NCI-H226 (cell line): ENCODE measurements at places on chromosomes 2 and 18.

- DNase-seq, result no peak
Measured at GRCh38 chr18:70284976-70285620, 3.7 kb upstream of the SOCS6 start.

DNA sequence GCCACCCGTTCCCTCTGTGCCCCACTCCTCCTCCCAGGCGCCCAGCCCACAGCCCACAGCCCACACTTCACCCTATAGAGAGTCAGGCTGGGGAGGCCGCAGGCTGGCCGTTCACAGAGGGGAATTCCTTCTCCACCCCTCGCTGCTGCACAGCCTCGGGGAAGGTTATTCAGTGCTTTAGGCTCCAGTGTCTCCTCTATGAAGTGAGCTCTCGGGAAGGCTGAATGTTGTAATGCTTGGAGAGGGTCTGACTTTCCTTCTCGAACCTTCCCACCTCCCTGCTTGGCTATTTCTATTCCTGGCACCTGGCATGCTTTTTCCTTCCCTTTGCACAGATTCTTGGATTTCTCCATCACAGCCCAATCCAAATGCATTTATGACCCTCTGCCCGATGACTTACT is 62.5 kb upstream of the SMAD7 start:
- peak; percentile 13 for DNase-seq

DNA sequence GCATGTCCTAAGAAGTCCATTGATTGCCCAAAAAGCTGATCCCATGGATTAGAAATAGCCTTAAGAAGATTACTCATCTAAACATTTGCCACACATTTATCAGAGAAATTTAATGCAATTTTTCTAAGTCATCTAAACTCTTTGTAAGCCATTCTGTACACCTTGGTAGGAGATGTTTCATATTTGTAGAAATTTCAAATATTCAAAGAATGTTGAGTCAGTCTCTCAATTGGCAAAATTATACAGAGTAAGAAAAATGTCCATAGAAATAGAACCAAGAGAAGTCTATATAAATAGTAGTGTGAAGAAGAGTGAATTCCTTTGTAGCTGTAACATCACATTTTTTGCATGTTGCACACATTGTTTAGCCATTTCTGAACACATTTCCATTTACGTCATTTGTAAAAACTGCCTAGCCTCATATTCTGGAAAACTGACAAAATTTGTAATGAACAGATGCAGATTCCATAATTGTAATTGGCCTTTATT is 128.6 kb downstream of the MSTN start:
- peak; percentile 89 for DNase-seq

DNA sequence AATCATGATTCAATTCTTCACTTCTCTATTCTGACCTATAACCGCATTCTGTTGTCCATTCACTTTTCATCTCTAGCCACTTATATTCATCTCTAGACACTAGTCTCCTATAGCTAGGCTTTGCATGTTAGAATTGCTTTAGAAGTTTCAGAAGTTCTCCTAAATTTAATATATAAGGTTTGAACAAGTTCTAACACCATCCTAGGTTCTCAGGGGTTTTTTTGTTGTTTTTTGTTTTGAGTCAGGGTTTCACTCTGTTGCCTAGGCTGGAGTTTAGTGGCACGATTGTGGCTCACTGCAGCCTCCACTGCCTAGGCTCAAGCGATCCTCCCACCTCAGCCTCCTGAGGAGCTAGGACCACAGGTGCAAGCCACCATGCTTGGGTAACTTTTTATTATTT is 19.9 kb downstream of the WDSUB1 start:
- DNase-seq, result no peak

DNA sequence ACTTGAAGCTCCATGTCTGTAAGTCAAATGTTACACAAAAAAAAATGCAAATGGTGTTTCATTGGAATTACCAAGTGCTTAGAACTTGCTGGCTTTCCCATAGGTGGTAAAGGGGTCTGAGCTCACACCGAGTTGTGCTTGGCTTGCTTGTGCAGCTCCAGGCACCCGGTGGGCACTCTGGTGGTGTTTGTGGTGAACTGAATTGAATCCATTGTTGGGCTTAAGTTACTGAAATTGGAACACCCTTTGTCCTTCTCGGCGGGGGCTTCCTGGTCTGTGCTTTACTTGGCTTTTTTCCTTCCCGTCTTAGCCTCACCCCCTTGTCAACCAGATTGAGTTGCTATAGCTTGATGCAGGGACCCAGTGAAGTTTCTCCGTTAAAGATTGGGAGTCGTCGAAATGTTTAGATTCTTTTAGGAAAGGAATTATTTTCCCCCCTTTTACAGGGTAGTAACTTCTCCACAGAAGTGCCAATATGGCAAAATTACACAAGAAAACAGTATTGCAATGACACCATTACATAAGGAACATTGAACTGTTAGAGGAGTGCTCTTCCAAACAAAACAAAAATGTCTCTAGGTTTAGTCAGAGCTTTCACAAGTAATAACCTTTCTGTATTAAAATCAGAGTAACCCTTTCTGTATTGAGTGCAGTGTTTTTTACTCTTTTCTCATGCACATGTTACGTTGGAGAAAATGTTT is 97.9 kb upstream of the IL1R2 start:
- no peak for DNase-seq

- DNase-seq, result no peak
Measured at GRCh38 chr2:52572469-52572894, 1195.1 kb upstream of the CHAC2 start.

GRCh38 chr18:27185025-27185763 is at the start of gene CHST9:
Gene CHST9, minus strand, starts transcription at chr18:27185308. Its CDS starts 42,499 bp downstream, at chr18:27142809.
- DNase-seq, result no peak

GRCh38 chr18:60870261-60871153 is 462.7 kb upstream of the CDH20 start:
- DNase-seq, result no peak

- DNase-seq, result no peak
Measured at GRCh38 chr2:11133238-11133935, 21.9 kb upstream of the SLC66A3 start.

- DNase-seq, result no peak
Measured at GRCh38 chr2:53863538-53864227, 3.9 kb upstream of the GPR75 start.

DNA sequence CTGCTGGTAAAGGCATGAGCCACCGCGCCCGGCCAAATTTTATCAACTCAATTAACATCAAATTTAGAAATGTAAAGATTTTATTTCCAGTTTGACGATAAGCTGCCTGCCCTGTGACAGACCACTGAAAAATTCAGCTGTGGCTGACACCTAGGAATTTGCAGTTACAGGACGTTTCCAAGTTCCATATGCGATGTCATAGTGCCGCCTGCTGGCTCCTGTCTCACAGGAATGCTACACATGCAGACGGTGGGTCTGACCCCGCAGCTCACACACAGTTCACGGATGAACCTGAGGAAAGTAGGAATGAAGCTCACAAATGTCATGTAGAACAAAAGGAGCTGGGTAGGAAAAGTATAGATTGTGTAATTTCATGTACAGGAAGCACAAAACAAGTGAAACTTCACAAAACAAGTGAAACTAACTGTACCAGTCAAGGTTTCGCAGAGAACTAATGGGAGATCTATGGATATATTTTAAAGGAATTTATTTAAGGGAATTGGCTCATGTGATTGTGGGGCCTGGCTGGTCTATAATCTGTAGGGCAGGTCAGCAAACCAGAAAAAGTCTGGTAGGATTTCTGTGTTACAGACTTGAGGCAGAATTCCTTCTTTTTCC is 13.2 kb upstream of the SEH1L start:
- DNase-seq, result peak; percentile 62

DNA sequence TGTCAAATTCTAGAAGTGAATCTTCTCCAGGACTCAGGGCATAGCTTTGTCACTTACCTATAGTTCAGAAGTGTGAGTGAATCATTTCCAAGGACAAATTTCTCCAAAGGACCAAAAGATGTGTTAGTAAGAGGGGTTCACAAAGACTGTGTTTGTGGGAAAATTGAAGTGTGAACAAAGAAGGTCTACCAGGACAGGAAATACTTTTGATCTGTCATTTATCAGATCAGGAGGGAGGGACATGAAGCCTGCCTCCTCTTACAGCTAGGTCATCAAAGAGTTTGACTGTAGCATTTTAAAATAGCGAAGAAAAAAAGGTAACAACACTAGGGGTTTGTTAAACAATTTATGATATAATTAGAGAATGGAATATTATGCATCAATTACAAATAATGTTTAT is 2.0 kb upstream of the CD28 start:
- no peak for DNase-seq

GRCh38 chr2:69095305-69095704 is 82.3 kb downstream of the ANTXR1 start:
- DNase-seq, result peak; percentile 66

DNA sequence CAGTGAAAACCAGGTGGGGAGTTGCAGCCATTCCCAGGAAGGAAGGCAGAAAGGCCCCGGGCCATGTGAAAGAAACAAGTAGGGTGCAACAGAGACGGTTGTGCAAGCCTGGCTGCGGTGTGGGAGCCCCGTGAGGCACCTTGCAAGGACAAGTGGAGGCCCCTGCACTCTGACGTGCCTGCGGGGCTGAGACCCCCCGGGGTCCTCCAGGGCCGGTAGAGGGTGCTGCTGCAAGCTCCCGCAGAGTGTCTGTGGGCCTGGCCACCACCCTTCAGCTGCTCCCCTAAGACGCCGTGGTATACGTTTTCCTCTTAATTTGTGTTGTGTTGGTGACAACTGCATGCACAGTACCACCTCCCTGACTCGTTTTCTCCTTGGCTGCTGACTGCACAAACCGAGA is 27.4 kb upstream of the MC5R start:
- DNase-seq, result no peak

DNA sequence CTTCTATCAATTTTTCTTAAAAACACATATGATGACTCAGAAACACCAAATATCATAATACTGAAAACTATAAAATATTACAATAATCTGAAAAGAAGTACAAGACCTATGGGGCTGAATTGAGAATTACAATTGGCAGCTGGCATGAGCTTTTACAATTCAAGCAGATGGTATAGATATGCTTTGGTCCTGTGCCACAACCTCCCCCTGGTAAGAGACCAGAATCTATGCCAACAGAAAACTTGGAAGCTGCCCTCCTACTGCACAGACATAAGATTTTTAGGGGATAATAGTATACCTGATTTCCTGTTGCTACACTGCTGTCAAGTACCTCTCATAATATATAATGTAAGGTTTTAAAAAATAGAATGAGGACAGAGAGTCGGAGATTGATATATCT is 46.8 kb upstream of the CDH7 start:
- DNase-seq, result no peak

- DNase-seq, result no peak
Measured at GRCh38 chr2:58939388-58939787, 698.3 kb upstream of the FANCL start.

GRCh38 chr2:10157293-10157692 is 34.8 kb downstream of the RRM2 start:
- peak; percentile 31 for DNase-seq

DNA sequence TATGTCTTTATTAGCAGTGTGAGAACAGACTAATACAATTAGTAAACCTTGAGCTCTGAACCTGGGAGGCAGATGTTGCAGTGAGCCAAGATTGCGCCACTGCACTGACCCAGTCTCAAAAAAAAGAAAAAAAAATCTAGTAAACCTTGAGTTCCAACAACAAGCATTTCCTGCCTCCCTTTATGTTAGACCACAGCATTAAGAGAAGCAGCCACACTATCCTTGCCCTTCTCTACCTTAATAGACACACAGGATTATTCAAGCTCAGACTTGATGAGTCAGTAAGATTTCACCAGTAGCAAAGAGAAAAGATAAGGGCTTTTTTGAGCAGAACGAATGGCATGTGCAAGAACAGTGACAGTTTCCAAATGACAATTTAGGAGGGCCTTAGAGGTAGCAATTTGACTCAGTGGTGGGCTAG is 18.0 kb upstream of the GLS start:
- DNase-seq, result peak; percentile 81

- no peak for DNase-seq
Measured at GRCh38 chr2:127233710-127234109, 13.6 kb upstream of the CYP27C1 start.

- no peak for DNase-seq
Measured at GRCh38 chr18:32446780-32447179, 23.9 kb downstream of the GAREM1 start.

GRCh38 chr2:134677856-134678756 is 40.7 kb downstream of the TMEM163 start:
- DNase-seq, result no peak

- no peak for DNase-seq
Measured at GRCh38 chr2:225559072-225559415, 159.5 kb downstream of the NYAP2 start.

- DNase-seq, result no peak
Measured at GRCh38 chr18:45008694-45009413, 328.2 kb downstream of the SETBP1 start.

GRCh38 chr2:58629545-58630119 is 388.5 kb upstream of the FANCL start:
- DNase-seq, result no peak

GRCh38 chr2:230762317-230762896 is 49.8 kb downstream of the CAB39 start:
- peak; percentile 56 for DNase-seq

GRCh38 chr2:46434851-46435273 is 44.5 kb upstream of the TMEM247 start:
- DNase-seq, result peak; percentile 16

DNA sequence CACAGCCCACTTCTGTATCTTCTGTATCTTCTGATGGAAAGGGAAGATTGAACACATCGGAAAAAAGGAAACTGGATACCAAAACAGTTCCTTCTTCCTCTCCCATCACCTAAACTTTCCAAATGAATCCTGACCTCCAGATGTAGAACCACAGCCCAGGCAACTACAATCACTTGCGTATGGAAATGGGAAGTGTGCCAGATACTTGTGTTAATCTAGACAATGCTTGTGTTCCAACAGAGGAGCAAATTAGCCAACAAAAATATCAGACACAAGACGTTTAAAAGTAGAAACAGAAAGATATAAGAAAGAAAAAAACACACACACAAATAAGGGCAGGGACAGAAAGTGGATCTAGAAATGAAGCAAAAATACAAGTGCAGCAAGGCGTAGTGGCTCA is 31.4 kb upstream of the DUSP2 start:
- DNase-seq, result no peak

DNA sequence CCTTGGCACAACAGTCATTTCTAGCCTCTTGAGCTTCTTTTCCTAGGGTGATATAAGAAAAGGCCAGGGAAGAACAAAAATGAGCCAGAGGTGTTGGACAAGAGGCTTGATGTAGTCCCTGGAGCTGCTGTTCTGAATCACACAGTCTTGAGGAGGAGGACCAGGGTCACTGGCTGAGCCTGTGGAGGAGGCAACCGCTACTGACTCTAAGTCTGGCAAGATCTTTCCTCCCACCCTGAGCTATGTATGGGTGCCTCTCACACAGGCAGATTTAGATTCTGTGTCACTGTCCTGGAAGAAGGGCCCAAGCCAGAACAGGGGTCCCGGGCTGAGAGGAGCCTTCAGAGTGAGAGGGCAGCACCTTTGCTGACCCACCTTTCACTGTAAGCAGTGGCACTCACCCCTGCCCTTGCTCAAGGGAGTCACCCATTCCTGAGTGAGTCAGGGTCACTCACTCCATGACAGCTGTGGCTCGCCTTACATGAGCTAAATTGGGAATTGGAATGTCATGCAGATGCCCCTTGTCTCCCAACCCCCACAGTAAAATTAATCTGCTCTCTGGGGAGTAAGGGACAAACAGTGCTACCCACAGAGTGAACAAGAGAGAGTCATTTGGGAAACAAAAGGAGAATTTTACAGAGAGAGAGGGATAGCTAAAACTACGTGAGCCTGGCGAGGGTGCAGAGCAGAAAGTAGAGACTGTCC is at the start of gene TRIM54:
Gene TRIM54 (plus strand): TSS at position 575 of the 705 bp plus-strand sequence. CDS start 303 bp downstream, outside the sequence.
- DNase-seq, result no peak

GRCh38 chr18:54147439-54147838 is 77.0 kb downstream of the MBD2 start:
- no peak for DNase-seq

- DNase-seq, result no peak
Measured at GRCh38 chr2:213015387-213016165, 135.8 kb downstream of the IKZF2 start.

GRCh38 chr18:73691118-73691517 is 456.5 kb downstream of the FBXO15 start:
- no peak for DNase-seq
